ENCODE measurements at places on chromosomes 13 and 19. TPM values are rescaled to one million over a fixed set of nuclear protein-coding genes. Genes with fewer than 3 reads are reported as not detected.
A peak's percentile ranks its signal among the peaks of the same experiment; 100 is the strongest.

DNA sequence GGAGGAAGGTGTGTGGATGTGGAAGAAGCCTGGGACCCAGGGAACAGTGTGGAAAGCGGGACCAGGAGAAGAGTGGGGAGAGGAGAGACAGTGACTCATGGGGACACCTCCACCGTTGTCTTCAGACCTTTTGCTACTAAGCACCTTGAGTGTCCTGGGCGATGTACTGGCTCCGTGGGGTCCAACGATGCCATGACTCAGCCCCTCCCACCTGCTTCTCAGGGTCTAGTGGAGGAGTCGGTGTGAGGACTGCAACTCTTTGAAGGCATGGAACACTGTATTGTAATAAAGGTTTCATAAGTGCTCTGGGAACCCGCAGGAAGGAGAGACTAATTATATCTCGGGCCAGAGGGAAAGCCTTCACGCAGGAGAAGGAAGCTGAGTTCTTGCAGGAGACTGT lies 166.9 kb upstream of the KL start:
- H3K27ac ChIP-seq: no peak overlapping the region
- H3K36me3 ChIP-seq: no peaks in the 10 kb centered on the region
- H3K4me3 ChIP-seq: no peak overlapping the region
- no peaks in the 10 kb centered on the region for H3K27me3 ChIP-seq

- H3K27ac ChIP-seq: no peak overlapping the region
- no peaks in the 10 kb centered on the region for H3K36me3 ChIP-seq
- no peak for DNase-seq
- no peak overlapping the region for H3K4me3 ChIP-seq
These were observed 2.5 kb downstream of the USP12 start for GRCh38 chr13:27168906-27169657.

GRCh38 chr13:75736173-75736572 lies 100.0 kb downstream of the LMO7 start:
- no peak overlapping the region for H3K4me3 ChIP-seq
- no peak for DNase-seq

DNA sequence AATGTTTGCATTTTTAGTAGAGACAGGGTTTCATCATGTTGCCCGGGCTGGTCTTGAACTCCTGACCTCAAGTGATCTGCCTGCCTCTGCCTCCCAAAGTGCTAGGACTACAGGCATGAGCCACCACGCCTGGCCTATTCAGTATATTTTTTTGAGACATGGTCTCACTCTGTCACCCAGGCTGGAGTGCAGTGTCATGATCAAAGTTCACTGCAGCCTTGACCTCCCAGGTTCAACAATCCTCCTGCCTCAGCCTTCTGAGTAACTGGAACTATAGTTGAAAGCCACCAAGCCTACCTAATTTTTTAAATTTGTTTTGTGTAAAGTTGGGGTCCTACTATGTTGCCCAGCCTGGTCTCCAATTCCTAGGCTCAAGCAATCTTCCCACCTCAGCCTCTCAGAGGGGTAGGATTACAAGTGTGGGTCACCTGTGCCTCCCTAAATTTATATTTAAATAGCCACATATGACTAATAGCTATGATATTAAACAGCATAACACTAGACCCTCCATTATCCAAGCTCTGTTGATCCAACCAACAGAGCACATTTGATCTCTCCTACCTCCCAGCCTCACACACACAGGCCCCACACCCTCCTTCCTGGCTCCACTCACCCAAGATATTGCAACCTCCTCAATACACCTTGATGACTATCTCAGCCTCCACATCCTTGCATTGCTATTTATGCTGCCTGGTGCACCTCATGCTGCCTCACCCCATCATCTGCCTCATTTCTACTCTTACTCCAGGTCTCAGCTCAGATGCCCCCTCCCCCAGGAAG lies 2.1 kb upstream of the CEACAM19 start:
- H3K27me3 ChIP-seq: no peaks in the 10 kb centered on the region
- no peak overlapping the region for H3K4me3 ChIP-seq
- H3K4me1 ChIP-seq: no peaks in the 10 kb centered on the region

- DNase-seq: no peak
- no peaks in the 10 kb centered on the region for H3K36me3 ChIP-seq
- no peaks in the 10 kb centered on the region for H3K27me3 ChIP-seq
These were observed 3.1 kb downstream of the BCAT2 start for GRCh38 chr19:48807590-48808308.

- peak; percentile 87 for DNase-seq
- H3K36me3 ChIP-seq: no peaks in the 10 kb centered on the region
- no peaks in the 10 kb centered on the region for H3K27me3 ChIP-seq
These were observed 434 bp upstream of the FNDC3A start for GRCh38 chr13:48975101-48975855.

DNA sequence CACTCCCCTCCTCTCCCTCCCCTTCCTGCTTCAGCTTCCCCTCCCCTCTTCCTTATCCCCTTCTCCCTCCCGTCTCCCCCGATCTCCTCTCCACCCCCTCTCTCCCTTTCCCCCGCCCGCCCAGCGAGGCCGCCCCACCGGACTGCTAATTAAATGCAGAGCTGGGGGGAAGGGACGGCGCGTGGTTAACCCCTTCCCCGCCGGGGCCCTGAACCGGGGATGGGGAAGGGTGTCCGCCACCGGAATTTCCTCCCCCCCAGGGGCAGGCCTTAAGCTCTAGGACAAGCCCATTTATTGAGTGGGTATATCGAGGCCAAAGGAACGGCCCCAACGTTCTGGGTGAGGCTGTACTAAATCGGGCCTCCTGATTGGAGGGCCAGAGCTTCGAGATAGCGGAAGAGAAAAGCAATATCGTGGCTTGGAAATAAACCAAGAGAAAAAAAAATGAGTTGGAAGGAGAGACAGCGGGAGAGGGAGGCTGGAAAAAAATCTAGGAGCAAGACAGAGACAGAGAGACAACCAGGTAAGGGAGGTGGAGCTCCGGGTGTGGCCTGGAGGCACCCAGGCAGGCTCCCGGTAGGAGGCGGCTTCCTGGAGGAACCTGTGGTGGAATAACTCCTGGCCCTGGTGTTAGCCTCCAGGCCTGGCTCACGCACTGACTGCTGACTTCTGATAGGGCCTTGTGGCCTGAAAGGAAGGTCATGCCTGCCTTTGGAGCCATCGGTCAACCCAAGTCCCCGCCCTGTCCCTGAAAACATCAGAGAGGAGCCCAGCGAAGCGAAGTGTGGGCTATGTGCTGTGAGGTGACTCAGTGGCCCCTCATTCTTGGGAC lies 11.6 kb upstream of the JUND start:
- peak overlapping the region; percentile 98 for H3K27ac ChIP-seq
- H3K4me3 ChIP-seq: peak overlapping the region; percentile 73
- H3K27me3 ChIP-seq: no peaks in the 10 kb centered on the region
- peak; percentile 94 for DNase-seq
- H3K4me1 ChIP-seq: peaks cover 9% of the 10 kb centered on the region

GRCh38 chr13:25800523-25800922 lies 251.3 kb downstream of the SHISA2 start:
- no peaks in the 10 kb centered on the region for H3K36me3 ChIP-seq
- H3K4me1 ChIP-seq: no peaks in the 10 kb centered on the region
- DNase-seq: no peak
- H3K4me3 ChIP-seq: no peak overlapping the region
- no peak overlapping the region for H3K27ac ChIP-seq

Gene IRGC
- total RNA-seq: not detected

Gene FOSB
- total RNA-seq: 0.98 TPM

Gene BRME1
- 1.8 TPM for total RNA-seq

Gene SPTBN4
- 0.82 TPM for total RNA-seq

Gene ARL11
- total RNA-seq: 1.6 TPM

Gene UBL5
- 322 TPM for total RNA-seq
